ENCODE measurements at places on chromosomes 7 and 10.

DNA sequence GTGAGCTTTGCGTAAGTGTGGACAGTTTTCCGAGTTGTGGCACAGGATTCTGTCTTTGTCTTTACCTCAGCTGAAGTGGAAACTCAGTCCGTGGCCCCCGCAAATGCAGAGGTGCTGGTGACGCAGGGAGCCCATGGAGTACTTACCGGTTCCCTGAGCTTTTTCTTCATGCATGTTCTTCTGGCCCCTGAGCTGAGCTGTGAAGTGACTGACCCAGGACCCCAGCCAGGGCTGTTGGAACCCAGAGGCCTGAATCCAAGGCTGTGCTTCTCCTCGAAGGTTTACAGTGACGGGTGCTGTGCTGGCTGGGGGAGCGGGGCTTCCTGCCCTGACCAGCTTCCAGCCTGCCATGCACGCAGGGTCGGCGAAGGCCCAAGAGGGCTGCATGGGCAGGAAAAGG, 223.5 kb downstream of the GLRX3 start:
- DNase-seq = no peak

DNA sequence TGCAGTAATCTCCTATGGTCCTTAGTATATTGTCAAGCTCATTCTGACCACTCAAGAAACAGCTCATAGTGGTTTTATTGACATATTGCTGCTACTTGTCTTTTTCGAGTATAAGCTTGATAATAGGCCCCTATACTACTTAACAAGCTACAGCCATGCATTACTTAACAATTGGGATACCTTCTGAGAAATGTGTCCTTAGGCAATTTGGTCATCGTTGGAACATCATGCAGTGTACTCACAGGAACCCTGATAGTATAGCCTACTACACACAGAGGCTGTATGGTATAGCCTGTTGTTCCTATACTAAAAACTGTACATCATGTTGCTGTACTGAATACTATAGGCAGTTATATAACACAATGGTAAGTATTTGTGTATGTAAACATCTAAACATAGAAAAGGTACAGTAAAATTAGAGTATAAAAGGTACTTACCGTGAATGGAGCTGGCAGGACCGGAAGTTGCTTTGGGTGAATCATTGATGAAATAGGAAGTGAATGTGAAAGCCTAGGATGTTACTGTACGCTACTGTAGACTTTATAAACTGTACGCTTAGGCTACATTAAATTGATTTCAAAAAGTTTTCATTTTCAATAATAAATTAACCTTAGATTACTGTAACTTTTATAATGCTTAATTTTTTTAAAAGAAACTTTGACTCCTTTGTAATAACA, 160.9 kb downstream of the LRRC4 start:
- no peak for DNase-seq

- no peak for DNase-seq
Observed at GRCh38 chr10:1151076-1152033, 95.2 kb downstream of the WDR37 start.

GRCh38 chr10:79932841-79933379, 16.0 kb downstream of the SFTPD start:
- DNase-seq = no peak

DNA sequence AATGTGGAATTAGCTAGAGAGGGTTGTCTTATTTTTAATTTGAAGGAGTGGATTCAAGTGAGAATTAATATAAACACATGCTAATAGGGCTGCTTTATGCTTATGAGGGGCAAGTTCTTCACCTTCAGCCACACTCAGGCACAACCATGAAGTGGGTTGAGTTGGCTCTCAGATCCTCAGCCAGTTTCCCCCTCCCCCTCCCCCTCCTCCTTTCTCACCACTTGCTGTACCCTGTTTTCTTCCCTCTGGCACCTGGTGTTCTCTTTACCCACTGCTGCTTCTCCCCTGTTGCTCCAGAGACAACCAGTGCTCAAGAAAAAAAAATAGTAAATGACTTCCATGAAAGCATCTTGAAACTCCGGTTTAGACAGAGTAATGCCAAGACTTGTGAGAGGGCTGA, 1083.3 kb downstream of the CNTNAP2 start:
- no peak for DNase-seq

GRCh38 chr7:157018328-157018996, 8.0 kb upstream of the MNX1 start:
- DNase-seq = no peak

GRCh38 chr10:99996671-99997648, 12.8 kb downstream of the DNMBP start:
- DNase-seq = no peak

DNA sequence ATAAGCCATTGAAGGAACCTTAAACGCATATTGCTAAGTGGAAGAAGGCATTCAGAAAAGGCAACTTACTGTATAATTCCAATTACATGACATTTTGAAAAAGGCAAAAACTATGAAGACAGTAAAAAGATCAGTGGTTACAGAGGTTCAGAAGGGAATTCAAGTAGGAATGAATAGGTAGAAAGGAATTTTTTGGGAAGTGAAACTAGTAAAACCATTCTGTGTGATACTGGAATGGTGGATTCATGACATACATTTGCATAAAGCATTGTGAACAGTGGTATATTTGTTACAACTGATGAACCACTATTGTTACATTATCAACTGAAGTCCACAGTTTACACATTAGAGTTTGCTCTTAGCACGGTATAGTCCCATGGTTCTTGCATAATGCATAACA, 114.2 kb upstream of the GPR22 start:
- DNase-seq = no peak

GRCh38 chr10:4370376-4370775, 455.6 kb upstream of the AKR1E2 start:
- DNase-seq = no peak

DNA sequence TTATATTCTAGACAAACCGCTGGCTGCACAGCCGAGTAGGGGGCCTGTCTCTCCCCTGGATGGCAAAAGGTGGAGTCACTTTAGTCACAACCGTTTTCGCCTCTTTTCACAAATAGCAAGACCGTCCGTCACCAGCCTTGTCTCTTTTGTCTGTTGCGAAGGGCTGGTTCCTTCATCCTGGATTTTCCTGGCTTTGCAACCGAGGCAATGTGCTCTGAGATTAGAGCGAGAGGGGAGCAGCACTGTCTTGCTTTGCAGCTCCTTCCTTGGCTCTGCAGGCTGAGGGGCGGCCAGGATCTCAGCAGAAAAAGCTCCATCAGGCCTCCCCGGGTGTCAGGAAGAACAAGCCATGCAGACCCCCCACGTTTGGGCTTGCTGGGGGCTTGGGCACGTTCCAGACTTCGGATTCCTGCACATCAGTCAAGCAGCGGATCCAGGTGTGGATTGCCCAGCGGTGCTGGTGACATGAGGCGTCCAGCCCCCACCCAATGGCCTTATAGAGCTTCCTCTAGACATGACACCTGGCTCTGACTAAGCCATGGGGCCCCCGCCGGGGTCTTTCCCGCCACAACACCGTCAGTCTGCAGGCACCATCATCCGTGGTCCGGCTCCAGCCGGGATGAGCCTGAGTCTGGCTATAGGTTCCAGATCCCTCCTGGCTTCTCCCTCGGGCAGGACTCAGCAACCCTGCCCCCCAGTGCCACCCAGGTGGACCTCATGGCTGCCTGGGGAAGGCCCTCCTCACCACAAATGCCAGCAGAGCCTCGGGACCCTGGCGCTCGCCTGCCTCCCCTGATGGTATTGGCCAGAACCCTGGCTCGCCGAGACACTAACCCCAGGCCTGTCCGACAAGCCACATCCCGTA, 467.6 kb upstream of the FOXK1 start:
- no peak for DNase-seq

DNA sequence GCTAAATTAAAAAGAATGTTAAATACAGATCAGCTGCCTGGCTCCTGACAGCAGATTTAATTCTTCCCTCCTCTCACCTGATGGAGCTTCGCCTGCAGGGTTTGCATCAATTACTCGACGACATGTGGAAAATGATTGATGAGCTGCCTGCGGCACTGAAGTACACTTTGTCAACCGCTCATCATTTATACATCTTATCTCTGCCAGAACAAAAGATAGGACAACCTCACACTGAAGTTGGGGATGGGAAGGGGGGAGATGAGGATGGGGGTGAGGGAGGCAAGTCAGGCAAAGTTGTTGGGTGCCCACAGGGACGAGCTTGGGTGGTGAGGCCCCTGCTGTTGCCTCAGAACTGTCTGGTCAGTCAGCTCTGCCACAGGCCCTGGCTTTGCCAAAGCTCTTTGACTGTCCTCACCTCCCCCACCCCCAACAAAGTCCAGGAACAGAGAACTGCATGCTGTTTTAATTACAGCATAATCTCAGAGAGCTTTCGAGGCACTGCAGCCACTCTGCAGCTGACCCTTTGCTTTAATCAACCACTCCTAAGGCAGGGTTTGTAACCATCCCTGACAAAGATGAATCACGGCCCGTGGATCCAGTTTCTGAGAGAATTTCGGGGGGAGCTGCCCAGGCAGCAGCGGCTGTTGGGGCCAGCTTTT, 702.3 kb downstream of the LRMDA start:
- no peak for DNase-seq

GRCh38 chr10:101225846-101226421, 3.3 kb downstream of the LBX1 start:
- no peak for DNase-seq

DNA sequence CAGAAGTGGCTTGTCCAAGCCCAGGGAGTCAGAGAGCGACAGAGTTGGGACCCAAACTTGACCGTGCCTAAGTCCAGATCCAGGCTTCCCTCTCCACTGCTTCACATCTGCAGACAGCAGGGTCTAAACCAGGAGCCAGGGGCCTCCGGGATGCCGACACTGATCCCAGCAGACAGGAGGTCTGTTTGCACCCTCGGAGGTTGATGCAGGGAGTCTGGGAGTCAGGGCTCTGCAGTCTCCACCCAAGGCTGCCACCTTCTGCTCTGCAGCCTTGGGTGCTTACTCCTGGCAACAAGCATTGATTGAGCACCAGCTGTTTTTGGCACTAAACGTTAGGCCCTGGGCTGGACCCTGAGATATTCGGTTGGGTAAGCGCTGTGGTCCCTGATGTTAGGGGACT, 21.0 kb downstream of the ELFN1 start:
- DNase-seq = peak; percentile 10

DNA sequence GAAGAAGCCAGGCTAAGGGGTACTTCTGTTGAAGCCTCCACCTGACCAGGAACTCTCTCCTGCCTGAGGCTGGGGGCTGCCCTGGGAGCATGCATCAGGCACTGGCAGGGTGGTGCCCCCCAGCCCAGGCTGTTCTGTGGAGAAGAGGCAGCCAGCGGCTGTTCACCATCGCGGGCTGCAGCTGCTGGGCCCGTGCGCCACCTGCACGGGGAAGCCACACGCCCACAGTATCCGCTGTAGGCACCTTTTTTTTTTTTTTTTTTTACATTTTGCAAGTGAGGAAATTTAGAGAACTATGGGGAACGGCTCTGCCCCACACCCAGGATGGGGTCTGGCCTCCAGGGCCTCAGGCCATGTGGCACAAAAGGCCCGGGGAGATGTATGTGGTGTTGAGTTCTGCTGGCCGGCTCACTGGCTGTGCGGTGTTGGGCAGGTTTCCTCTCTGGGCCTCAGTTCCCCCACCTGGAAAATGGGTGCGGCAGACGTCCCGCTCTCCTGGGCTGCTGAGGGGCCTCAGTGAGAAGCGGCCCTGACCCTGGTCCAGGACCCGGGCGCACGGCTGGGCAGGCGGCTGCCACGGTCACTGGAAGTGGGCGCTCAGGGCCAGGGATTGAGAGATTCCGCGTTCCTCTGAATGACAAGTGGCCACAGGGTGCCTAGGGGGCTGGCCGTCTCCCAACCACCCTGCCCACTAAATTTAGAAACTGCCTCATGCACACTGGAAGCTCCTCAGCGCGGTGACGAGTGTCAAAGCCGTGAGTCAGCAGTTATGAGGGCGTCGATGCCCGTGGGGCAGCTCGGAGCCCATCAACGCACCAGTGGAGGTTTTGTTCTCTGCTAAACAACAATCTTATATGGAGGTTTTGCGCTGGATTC, 8.8 kb upstream of the INTS1 start:
- no peak for DNase-seq

GRCh38 chr10:28631896-28632583, 45.3 kb upstream of the BAMBI start:
- DNase-seq = no peak

GRCh38 chr7:129090300-129090907, 35.5 kb upstream of the TNPO3 start:
- no peak for DNase-seq

DNA sequence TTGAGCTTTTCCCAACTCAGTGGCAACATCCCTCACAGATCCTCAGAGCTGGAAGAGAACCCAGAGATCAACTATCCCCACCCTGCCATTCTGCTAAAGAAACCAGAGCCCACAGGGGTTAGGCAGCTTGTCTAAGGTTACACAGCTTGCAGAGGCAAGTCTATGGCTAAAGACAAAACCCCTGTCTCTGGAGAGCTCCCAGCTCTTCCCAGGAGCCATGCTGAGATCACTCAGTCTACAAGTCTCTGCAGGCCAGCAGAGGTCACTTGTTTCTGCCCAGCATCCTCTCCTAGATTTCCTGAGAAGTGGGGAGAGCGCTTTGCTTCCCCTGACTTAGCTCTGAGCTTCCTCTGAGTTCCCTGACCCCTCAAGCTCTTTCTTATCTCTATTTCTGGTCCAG, 28.5 kb upstream of the LOXL4 start:
- DNase-seq = no peak

DNA sequence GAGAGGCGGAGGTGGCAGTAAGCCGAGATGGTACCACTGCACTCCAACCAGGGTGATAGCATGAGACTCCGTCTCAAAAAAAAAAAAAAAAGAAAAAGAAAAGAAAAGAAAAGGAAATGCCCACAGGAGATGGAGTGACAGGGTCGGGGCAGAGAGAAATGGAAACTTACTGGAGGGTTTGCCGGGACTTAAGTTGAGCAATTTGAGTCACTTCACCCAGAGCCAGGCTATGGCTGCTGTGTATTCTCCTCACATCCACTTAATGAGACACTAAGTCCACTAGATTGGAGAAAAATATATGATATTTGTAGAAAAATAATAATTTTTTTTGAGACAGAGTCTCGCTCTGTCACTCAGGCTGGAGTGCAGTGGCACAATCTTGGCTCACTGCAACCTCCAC, 4.6 kb upstream of the PFKFB3 start:
- DNase-seq = no peak

DNA sequence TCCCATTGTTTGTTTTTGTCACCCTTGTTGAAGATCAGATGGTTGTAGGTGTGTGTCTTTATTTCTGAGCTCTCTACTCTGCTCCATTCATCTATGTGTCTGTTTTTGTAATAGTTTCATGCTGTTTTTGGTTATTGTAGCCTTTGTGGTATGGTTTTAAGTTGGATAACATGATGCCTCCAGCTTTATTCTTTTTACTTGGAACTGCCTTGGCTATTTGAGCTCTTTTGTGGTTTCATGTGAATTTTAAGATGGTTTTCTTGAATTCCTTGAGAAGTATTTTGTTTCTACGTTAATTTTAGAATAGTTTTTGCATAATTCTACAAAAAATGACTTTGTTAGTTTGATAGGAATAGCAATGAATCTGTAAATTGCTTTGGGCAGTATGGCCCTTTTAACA, 170.0 kb upstream of the IGFBP3 start:
- DNase-seq = no peak

Data from H9 (cell line).